ENCODE measurements at places on chromosomes 7 and 10.

DNA sequence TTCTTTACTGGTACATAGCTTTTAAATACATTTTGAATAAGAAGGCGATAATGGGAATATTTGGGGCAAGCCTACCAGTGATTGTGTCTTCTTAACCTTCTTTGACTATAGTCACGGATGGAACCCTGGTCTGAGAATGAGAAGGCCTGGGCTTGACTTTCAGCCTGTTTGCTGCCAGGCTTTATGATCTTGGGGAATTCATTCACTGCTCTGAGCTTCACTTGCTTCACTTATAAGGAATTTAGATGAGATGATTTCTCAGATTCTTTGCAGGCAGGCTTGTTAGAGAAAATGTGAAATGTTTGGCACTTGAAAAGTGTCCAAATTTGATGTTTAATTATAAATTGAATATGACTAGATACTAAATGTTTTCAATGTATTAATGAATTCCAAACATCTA is 42.5 kb downstream of the NUP205 start:
- DNase-seq, result no peak

DNA sequence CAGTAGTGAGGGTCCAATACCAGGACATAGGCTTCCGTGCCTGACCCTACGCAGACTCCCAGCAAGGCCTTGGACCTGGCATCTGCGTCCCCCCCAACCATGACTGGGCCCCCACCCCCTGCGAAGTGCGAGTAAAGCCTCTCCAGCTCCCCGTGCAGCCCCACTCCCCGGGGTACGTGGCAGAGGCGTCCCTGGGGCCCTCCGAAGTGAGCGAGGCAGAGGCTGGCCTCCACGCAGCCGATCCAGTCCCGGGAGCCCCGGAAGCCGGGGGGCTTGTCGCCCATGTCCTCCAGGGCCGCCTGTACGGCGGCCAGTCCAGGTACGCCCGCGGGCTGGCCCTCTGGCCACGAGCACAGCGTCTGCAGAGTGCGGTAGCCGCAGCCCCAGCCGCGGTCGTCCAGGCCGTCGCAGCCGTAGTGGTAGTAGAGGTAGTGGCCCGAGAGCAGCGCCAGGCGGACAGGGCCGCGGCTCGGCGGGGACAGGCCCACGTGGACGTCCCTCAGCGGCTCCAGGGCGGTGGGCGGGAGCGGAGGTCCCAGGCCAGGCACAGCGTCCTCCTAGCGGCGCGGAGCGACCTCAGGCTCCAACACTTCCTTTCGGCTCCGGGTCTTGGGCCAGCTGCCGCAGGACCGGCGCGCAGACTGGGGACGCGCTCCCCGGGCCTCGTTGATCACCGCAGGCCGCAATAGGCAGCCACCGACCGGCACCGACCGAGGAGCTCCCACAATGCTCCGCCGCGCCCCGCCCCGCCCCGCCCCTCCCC is at the start of gene UFSP1:
TSS of gene UFSP1 (minus strand) at position 728 of the 763 bp plus-strand sequence. CDS start at position 284, 444 bp downstream.
- DNase-seq, result no peak

DNA sequence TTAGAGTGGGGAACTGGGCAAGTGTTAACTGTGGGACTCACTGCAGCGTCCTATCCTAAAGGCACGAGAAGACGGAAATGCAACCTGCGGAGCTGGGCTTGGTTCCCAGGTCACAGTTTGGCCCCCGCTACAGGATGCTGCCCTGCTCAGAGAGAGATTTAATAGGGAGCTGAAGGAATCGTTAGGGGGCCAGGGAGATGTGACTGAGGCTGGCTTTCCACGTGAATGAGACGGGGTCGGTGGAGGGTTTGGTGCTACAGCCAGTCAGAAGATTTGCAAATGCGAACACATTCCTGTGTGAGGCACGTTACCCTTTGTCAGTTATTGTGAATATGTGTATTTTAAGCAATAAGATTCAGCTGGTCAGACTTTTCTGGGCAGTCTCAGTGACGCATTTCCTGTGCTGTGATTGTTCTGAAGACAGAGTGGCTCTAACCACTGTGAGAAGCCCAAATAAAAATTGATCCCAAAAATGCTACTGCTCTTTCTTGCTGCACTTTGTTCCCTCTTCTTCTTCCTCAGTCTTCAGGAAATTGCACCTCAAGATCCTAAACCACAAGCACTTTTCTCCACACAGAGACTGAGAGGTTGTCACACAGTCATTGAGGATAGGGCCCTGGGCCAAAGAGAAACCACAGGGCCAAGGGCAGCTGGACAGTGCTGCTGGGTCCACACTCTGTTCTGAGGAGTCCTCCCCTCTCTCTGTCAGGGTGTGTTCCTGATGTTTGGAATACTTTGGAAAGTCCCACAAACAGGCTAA is 21.2 kb downstream of the CYP17A1 start:
- DNase-seq, result no peak

- DNase-seq, result no peak
These were observed 275.4 kb downstream of the GRID1 start for GRCh38 chr10:86091216-86091615.

- DNase-seq, result no peak
These were observed 1149.5 kb upstream of the POT1 start for GRCh38 chr7:126079151-126079550.

- no peak for DNase-seq
These were observed 115.2 kb upstream of the RAB18 start for GRCh38 chr10:27388761-27389399.

- no peak for DNase-seq
These were observed 54.9 kb upstream of the CAMK2B start for GRCh38 chr7:44380189-44380830.

GRCh38 chr10:70722820-70723424 is 50.6 kb downstream of the ADAMTS14 start:
- DNase-seq, result peak; percentile 63

- peak; percentile 91 for DNase-seq
These were observed 28.7 kb upstream of the PDCD4 start for GRCh38 chr10:110843031-110843430.

GRCh38 chr7:106304568-106304967 is 19.8 kb upstream of the NAMPT start:
- DNase-seq, result no peak

DNA sequence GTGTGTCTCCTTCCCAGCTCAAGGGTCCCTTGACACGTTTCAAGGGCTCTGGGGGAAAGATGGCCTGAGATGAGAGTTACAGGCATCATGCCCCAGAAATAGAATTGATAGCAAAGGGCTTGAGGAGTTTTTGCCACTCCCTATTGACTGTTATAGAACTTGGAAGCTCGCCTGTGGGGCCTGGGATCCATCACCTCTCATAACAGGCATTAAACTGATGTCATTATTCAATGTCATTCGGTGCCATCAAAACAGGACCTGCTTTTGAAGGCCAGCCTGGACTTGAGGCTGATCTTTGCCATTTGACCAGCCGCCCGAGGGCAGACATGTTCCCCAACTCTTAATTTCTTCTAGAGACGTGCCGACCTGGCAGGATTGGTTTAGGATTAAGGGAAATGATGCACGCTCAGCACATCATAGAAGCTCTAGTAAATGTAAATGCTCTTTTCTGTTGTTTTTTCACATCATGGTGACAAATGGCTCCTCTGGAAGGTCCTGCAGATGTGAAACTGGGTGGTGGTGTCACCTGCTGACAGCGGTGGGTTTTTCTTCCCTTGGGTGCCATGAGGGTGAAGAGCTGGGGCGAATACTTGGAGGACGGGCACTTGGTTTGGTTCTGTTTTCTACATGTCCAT is 16.7 kb upstream of the KLF6 start:
- no peak for DNase-seq

DNA sequence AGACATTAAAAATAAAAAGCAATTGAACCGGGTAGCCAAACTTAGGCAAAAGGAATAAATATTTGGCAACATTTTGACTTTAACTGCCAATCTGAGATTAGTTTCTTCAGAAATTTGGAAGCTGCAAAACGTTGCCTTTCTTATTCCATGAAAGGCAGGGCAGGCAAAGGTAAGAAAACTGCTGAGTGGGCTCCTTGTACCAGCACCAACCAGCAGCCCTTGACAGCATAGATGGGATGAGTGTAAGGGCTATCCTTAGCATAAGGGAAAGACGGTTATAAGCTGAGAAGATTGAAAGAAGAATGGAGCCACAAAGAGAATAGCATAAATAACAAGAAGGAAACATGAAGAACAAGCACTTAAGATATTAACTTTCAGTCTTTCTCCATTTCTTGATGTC is 28.6 kb downstream of the AP3M1 start:
- no peak for DNase-seq

- DNase-seq, result no peak
These were observed 355.1 kb downstream of the AUTS2 start for GRCh38 chr7:69953136-69954067.

DNA sequence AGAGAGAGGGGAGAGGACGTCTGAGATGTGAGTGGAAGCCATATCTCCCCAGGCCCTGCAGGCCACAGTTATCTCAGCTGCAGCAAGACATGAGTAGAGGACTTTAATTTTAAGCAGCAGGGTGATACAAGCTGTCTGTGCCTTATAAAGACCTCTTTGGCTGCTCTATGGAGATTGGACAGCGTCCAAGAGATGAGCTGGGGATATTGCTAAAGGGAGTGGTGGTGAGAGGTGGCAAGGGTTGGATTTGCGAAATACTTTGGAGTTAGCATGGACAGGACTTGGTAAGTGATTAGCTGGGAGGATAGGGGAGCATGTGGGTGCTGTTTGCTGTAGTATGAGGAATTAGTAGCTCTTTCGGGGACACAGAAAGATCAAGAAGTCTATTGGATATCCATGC is 191.8 kb downstream of the CACNB2 start:
- no peak for DNase-seq

GRCh38 chr7:19069842-19070241 is 47.6 kb downstream of the TWIST1 start:
- no peak for DNase-seq

DNA sequence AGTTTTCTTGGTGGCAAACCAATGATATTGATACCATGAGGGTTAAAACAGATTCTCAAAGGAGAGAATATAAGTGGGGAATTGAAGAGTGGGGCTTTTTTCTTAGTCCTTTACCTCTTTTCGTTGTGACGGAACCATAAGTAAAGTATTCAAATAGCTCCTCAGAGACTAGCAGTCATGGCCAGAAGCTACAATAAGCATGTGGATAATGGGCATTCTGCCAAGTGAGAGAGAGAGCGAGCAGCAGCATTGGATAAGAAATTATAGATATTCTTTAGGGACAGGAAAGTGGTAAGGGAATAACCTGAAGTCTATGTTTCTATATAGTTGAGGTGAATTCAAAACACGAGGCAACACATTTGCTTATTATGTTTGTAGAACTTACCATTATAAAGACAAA is 235.1 kb downstream of the SEMA3E start:
- no peak for DNase-seq

DNA sequence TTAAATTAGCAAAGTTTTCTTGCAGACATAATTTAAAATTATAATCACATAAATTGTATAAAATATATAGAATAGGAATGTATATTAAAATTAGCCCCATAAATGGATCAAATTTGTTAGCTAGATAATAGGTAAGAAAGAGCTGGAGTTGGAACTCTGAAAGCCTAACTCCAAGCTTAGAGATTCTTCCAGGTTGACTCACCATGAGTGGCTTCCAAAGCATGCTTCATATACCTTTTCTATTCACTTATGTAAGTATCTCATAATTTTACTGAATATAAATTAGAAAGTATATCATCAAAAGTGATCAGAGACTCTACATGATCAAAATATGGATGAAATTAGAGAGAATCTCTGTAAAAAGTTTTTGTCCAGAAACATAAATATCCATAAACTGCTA is 320.7 kb upstream of the MAGI2 start:
- DNase-seq, result no peak

GRCh38 chr7:55171157-55171556 is 152.3 kb downstream of the EGFR start:
- DNase-seq, result no peak

DNA sequence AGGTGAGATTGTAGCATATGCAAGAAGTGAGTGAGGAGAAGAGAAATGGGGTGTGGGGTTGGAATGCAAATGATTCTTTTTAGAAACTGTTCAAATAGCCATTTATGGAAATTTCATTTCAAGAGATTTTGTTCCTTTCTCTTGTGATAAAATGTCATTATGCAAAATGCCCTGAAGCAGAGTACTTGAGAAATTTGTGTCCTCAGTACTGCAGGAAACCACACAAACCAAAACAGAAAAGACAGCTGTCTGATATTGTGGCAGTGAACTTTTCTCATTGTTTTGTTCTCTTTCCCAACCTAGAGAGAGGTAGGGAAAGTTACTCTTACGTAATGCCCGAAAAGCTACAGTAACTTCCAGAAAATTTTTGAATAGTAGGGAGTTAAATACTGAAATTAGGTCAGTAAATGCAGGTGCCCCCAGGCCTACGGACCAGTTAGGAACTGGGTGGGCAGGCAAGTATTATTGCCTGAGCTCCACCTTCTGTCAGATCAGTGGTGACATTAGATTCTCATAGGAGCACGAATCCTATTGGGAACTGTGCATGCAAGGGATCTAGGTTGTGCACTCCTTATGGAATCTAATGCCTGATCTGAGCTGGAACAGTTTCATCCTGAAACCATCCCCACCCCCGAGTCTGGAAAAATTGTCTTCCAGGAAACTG is 34.0 kb downstream of the DLD start:
- peak; percentile 64 for DNase-seq

DNA sequence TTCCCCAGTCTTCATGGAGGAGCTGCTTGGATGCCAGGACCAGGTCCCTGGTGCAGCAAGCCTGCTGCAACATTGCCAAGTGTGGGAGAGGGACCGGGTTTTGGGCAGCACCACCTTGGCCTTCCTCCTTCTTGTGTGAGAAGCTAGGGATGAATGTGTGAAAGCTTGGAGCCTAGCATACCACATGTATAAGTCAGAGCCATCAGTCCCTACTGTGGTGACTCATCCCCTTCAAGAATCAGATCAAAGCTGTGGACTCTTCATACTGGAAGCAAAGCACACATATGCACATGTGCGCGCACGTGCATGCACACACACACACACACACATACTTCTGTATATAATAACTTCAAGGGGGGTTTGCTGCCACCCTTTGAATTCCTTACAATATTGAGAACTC is 527.8 kb downstream of the LRMDA start:
- no peak for DNase-seq

- peak; percentile 33 for DNase-seq
These were observed 113.4 kb downstream of the ST7 start for GRCh38 chr7:117066668-117067067.

GRCh38 chr10:84198206-84198915 is 4.0 kb downstream of the CDHR1 start:
- DNase-seq, result no peak

- no peak for DNase-seq
These were observed 70.8 kb downstream of the HIP1 start for GRCh38 chr7:75667938-75668337.

DNA sequence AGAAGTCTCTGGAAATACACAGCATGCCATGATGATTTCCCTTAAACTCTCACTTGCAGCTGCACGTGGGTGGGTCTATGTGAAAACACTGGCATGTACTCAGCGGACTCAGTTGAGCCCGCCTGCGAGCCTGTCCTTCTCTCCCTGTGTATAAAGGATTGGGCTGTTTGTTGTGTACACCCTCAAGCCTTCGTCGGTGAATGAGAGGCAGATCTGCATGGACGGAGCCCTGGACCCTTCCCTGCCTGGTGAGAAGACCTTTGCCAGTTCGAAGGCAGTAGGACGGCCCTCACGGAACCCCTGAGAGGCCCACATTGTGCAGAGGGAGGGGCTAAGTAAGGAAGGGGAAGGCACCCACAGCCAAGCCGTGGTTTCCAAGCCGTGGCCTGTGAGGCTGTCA is 121.2 kb downstream of the WDFY4 start:
- no peak for DNase-seq

GRCh38 chr7:16543456-16543855 is 16.8 kb downstream of the LRRC72 start:
- no peak for DNase-seq

Measured in common myeloid progenitor, CD34-positive (primary cell).